ENCODE measurements at places on chromosomes 5 and 9.

DNA sequence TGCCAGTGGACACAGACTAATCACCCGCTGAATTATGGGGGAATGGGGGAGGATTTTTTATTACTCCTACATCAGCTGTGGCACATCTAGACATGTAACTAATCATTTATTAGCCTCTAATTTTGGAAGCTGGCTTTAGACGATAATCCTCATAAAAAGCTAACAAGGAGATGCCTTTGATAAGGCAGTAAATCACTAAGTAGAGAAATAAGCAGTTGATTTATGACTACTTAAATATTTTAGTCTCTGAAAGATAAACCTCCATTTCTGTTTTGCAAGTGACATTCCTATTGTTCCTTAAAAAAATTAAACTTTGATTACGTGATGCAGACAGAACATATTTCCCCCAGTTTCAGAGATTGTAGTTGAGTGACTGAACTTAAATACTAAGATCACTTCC, 206.4 kb upstream of the CDKN2B start:
- DNase-seq, result no peak

DNA sequence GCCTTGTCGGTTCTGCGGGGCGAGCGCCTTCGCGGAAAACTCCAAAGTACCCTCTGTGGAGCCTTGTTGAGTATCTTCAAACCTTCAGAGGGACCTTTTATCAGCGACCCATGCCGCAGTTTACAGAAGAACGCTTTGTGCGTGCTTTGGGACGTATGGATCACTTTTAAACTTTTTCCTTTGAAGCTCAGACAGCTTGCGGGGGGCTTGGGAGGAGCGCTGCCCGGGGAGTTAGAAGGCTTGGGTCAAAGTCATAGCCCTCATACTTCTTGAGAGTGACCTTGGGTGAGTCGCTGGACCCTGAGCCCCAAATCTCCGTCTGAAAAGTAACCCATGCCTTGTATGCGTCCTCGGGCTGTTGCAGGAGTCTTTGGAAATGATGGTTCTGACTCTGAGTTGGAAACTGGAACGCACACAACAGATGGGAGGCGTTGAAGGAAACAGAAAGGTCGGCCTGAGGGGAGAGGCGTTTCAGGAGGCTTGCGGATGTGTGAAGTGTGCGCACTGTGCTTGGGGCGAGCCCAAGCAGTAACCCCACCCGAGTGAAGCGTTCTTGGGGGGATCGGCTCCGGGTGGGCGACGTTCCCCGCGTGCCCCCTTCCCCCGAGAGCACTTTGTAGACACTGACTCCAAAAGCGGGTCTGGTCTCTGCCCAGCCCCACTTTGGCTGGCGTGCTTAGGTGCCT, 661 bp upstream of the SLC25A51 start:
- no peak for DNase-seq

- DNase-seq, result no peak
Measured at GRCh38 chr5:69293882-69294281, 38.7 kb downstream of the CCDC125 start.

- DNase-seq, result no peak
Measured at GRCh38 chr5:76607353-76607871, 15.8 kb downstream of the F2RL2 start.

GRCh38 chr9:12680757-12681156, 12.4 kb upstream of the TYRP1 start:
- DNase-seq, result no peak

GRCh38 chr5:171010086-171010485, 148.3 kb downstream of the RANBP17 start:
- no peak for DNase-seq

GRCh38 chr5:163410505-163410904, 26.9 kb upstream of the CCNG1 start:
- no peak for DNase-seq

All from stimulated activated CD8-positive, alpha-beta memory T cell treated with anti-CD3 and anti-CD28 coated beads, Interleukin-7, amount 100 ng/mL, for 1 hour (primary cell).